ENCODE measurements at places on chromosomes 1 and 21.

- no peak for DNase-seq
Measured at GRCh38 chr1:178020968-178021640, 51.2 kb upstream of the SEC16B start.

- no peak for DNase-seq
Measured at GRCh38 chr1:15345705-15346345, 63.9 kb upstream of the EFHD2 start.

DNA sequence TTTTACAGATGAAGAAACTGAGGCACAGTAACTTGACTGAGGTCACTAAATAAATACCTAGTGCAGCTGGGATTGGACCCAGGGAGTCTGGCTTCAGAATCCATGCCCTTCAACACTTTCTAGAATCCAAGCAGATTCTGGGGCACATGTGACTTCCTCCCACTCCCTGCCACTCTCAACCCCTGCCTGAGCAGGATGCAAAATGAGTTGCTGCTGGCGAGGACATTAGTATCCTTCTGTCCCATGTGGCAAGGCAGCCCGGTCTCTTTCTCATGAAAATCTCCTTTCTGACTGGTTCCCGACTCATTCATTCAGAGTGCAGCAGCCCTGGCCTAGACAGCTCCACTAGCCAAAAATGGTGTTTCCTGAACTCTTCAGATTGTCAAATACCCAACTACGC lies 28.4 kb downstream of the TNNT2 start:
- no peak for DNase-seq

DNA sequence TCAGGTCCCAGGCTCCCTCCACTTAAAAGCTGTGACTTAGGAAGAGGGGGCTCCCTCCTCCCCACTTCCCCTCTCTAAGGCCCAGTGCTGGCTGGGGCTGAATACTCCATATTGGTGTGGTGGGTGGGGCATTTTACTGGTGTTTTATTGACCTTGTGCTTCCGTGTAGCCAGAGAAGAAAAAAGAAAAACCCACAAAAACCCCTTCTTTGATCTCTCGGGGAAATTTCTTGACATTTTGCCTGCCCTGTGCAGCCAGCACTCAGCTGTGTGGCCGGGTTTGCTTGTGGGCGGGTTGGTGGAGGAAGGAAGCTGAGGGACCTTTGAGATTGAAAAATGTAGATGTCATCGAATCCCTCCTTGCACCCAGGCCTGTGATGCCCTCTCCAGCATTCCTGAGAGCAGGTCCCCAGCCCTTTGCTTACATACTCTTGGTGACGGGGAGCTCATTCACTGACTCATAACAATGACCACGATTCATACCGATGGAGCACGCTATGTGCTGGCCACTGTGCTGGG lies 24.8 kb downstream of the TNFRSF8 start:
- DNase-seq: no peak

DNA sequence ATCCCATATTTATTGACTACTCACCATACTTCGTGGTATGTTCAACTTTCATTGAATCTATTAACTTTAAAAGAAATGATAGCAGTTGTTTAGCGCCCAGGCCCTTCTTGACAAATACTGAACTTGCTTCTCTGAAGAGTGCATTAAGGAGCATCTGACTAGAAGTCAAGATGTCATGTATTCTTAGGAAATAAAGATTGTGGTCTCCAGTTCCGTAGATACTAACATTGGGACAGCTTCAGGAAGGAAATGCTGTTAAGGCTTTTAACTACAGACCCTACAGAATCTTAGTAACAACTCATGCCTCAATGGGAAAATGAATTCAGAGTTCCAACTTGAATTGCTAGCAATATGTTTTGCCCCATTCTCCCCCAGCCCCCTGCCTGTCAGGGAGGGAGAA lies 14.8 kb downstream of the LYST start:
- DNase-seq: no peak

DNA sequence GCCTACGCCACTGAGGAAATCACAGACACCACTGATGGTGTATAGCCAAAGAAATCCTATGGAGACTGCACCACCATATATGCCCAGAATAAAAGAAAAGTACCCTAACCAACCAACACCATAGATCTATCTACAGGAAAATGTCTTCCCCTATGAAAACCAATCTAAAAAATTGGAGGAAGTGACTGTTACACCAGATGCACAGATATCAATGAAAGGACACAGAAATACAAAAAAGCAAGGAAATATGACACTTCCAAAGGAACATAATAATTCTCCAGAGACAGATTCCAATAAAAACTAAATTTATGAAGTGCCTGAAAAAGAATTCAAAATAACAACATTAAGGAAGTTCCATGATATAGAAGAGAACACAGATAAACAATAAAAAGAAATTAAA lies 56.8 kb upstream of the BCL10 start:
- DNase-seq: no peak

- DNase-seq: peak; percentile 82
Measured at GRCh38 chr1:223714849-223715603, 2.7 kb downstream of the CAPN2 start.

DNA sequence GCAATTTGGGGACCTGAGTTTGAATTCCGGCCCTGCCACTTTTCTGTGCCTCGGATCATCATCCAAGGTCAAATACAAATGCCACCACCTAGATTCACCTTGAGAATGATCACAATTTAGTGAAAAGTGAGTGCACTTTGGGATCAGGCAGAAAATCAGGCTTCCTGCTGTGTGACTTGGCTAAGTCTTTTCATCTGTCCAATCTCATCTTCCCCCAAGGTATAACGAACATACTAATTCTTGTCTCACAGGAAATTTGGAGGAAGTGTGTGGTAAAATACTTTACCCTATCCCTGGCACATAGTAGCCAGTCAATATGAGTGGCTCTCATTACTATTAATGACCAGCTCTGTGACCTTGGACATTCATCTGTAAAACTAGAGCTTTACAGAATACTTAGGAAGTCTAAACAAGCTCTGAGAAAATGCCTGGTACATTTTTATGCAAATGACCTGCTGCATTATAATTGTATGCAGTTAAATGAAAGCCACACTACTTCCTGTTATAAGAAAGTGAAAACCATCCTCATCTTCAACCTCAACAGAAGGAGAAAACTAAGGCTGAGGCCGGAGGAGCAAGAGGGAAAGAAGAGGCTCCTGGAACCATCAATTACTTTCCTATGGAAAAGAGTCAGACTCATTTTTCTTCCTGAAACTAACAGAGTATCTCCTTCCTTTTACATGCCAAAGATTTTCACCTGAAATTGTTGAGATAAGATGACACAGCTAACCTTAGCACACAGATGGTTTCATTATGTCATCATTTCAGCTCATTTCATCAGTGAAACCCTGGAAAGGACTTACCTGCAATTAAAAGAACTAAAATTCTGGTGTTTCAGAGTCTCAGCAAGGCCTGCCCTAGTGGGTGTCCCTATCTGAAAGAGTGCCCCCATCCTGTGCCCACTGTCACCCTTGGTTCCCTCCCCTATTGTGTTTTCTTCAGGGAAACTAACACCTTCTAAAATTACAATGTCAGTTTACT lies 32.6 kb upstream of the RGS8 start:
- no peak for DNase-seq

DNA sequence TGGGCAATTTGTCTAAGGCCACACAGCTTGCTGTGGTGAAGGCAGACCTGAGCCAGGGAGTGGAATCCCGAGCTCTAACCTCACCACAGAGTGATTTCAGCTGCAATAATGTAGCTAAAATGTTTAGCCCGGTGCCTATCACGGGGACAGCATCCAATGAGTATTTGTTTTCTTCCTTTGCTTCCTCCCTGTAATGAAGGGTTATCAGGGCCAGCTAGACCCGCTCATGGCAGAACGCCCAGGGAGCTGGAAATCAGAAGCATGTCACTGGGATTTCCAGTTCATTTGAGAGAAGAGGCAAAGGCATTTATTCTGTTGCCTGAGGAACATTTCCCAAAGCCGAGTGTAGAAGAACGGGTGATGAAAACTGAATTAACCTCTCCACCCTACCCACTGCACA lies 183.1 kb downstream of the ZSCAN20 start:
- DNase-seq: peak; percentile 73

DNA sequence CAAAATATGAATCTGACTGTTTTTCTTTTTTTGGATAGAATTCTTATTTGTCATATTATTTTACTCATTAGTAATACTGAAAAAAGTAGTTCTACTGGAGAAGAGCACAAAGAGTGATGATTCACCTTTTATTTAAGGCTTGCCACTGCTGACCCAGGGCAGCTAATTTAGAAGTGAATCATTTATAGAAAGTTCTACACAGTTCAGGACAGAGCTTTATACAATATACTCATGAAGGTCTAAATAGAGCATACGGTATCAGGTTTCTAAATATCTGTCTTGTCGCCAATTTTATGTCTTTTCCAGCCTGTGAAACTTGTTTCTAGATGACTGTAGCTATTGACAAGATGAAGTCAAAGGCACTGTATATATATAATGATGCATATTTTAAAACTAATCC lies 25.0 kb downstream of the GIPC2 start:
- DNase-seq: no peak

- peak; percentile 80 for DNase-seq
Measured at GRCh38 chr1:155061381-155062150, 2.0 kb upstream of the EFNA4 start.

- DNase-seq: no peak
Measured at GRCh38 chr1:14642712-14643111, 44.2 kb downstream of the KAZN start.

- DNase-seq: peak; percentile 58
Measured at GRCh38 chr1:169550294-169550693, 36.0 kb downstream of the F5 start.

DNA sequence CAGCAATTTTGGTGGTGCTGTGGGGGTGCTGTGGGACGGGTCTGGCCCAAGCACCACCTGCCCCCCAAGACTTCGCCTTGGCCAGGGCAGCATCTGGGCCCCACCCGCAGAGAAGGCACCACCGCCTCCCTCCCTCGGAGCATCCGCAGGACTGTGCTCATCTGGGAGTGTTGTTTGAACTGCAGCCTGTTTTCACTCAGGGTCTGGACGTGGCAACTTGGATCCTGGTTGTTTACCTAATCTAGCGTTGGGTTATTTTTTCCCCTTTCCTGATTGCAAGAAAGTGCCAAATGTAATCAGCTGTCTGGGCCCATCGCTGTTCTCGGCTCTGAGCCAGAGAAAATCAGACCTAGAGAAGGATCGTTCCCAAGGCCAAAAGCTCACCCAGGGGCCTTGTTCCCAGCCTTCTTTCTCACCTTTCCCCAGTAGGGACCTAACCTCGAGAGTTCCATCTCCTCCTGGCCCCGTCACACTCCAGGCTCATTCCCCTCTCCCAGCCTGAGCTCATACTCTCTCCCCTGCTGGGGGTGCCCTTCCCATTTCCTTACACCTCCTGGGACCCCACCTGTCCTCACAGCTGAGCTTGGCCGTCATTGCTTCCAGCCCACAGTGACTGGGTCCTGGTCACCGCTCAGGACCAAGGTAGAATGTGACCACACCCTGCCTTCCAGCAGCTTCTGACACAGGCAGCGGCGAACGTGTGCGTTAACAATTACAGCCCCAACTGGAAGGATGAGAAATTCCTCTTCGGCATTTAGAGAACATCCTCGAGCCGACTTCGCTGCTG lies 72.0 kb upstream of the FAM20B start:
- no peak for DNase-seq

DNA sequence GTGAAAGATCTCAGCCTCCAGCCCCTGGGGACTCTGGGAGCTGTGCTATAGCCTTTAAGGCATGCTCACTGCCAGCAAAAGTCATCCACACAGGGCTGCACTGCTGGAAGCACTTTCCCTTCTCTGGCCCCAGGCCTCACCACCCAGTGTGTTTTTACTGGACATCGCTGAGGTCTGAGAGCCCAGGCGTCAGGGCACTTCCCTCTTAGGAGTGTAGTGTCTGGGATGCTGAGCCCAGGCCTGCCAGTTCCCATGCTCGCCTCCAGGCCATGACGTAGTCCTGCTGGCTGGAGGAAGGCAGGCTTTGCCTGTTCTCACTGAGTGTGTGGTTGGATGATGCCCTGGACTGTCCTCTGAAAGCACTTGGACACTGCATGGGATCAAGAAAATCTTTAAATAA lies 101.2 kb downstream of the GDAP2 start:
- peak; percentile 87 for DNase-seq

DNA sequence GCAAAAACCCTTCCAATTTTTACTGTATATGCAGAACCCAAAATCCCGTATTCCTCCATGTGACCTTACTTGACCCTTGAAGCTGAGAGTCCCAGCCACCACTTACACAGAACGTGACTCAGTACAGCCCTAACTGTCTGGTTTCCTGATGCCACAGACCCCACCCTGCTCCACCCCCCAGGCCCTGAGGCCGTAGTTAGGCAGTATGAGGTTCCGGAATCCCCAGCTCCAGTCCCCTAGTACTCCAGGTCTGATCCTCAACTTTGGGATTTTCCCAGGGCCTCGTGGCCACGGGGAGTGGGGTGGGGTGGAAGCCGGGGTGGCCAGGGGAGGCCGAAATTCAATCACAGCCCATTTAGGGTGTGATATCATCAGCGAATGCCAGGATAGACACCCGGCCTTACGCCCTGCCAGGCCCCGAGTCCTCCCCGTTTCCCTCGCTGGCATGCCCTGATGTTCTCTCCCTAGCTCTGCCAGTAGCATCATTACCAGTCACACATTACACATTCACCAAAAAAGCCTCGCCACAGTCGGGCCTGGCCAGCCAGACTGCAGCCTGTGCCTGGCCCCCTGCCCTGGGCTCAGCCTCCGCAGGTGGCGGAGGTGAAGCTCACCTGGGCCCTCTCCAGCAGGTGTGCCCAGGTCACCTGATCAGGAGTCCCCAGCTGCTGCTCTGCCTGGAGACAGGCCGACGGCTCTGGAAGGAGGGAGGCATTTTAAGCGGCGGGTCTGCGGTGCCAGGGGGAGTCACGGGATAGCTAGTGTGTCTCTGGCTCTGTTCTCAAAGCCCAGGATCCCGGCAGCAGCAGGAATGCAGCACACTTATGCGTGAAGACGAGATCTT lies 70.8 kb downstream of the SCCPDH start:
- peak; percentile 17 for DNase-seq

GRCh38 chr1:15110128-15110866 lies 43.2 kb upstream of the TMEM51 start:
- no peak for DNase-seq

DNA sequence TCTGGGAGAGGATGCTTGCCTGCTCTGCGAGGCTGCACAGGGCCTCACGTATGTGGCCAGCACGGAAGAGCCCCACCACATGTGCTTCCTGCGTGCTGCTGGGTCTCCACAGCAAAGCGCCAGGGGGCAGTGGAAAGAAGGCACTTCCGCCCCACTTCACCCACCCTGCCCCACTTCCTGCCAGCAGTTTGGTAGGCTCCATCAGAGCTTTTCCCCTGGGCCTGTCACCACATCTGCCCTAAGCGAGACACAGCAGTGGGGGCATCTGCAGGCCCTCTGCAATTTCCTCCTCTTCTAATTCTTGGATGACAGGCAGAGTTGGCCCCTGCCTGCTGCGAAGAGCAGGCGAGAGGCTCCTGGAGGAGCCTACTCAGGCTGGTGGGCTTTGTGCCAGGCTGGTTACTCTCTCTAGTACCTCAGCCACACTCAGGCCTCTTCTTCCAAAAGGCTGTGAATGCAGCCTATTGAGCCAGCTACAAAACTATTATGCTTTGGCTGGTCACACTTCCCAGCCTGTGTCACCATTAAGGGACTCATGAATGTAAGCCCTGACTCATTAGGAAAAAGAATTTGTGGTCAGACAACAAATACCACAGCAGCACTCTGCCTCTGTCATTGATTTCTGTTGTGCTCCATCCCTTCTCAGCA lies 25.0 kb downstream of the CD244 start:
- peak; percentile 28 for DNase-seq
